ENCODE measurements at places on chromosomes 4 and X. TPM values are rescaled to one million over a fixed set of nuclear protein-coding genes. Genes with fewer than 3 reads are reported as not detected.
A peak's percentile ranks its signal among the peaks of the same experiment; 100 is the strongest.

- H3K36me3 ChIP-seq = no peaks in the 10 kb centered on the region
- no peaks in the 10 kb centered on the region for H3K4me1 ChIP-seq
- no peaks in the 10 kb centered on the region for H3K27me3 ChIP-seq
- no peak overlapping the region for H3K4me3 ChIP-seq
These were observed 80.2 kb downstream of the FGF16 start for GRCh38 chrX:77527233-77528001.

GRCh38 chrX:132127743-132128142 lies at the start of gene FRMD7:
Gene FRMD7 (minus strand): TSS chrX:132128020. CDS start chrX:132127844, 176 bp downstream.
- no peak within 1 kb of the TSS for H3K27ac ChIP-seq
- no peaks in the 10 kb centered on the region for H3K4me1 ChIP-seq
- H3K27me3 ChIP-seq = no peaks in the 10 kb centered on the region

GRCh38 chrX:41236629-41237028 lies 97.3 kb upstream of the DDX3X start:
- no peaks in the 10 kb centered on the region for H3K27me3 ChIP-seq
- DNase-seq = no peak
- H3K27ac ChIP-seq = no peak overlapping the region
- H3K4me3 ChIP-seq = no peak overlapping the region
- H3K36me3 ChIP-seq = peaks cover 26% of the 10 kb centered on the region

- no peaks in the 10 kb centered on the region for H3K27me3 ChIP-seq
- peaks cover 98% of the 10 kb centered on the region for H3K36me3 ChIP-seq
- H3K4me3 ChIP-seq = no peak overlapping the region
- no peaks in the 10 kb centered on the region for H3K4me1 ChIP-seq
- no peak overlapping the region for H3K27ac ChIP-seq
- DNase-seq = no peak
These were observed 27.3 kb downstream of the PIGG start for GRCh38 chr4:526189-526909.

- no peak for DNase-seq
- no peak overlapping the region for H3K4me3 ChIP-seq
- H3K36me3 ChIP-seq = no peaks in the 10 kb centered on the region
- no peaks in the 10 kb centered on the region for H3K27me3 ChIP-seq
These were observed 18.4 kb upstream of the STK26 start for GRCh38 chrX:132004728-132005127.

The TCP11X2 gene
- total RNA-seq = not detected

- H3K4me1 ChIP-seq = peaks cover 3% of the 10 kb centered on the region
- no peak overlapping the region for H3K4me3 ChIP-seq
- H3K27ac ChIP-seq = no peak overlapping the region
- DNase-seq = no peak
- H3K27me3 ChIP-seq = no peaks in the 10 kb centered on the region
These were observed 2.6 kb downstream of the SLC9B2 start for GRCh38 chr4:103073792-103074438.

The CTSO gene
- 7.5 TPM for total RNA-seq

The ABHD18 gene
- total RNA-seq = 3.5 TPM

- H3K36me3 ChIP-seq = no peaks in the 10 kb centered on the region
- H3K4me1 ChIP-seq = no peaks in the 10 kb centered on the region
- H3K27me3 ChIP-seq = no peaks in the 10 kb centered on the region
- no peak overlapping the region for H3K4me3 ChIP-seq
These were observed 1863.6 kb downstream of the STIM2 start for GRCh38 chr4:28724239-28724638.

DNA sequence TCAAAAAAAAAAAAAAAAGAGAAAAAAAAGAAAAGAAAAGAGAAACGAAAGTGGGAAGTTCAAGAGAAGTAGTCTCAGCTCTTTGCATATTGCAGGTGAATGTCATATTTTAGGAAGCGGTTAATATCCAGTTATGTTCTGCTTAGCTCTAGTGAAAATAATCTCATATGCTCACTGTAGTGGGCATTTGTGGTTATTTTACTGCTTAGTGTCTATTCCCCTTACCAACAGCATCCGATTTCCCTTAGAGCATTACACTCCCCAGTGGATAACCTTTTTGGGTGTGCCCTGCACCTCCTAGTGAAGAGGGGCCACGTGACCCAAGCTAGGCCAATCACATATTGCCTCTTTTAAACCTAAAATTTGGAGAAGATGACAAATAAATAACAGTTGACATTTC lies 111.2 kb upstream of the ZNF827 start:
- peaks cover 8% of the 10 kb centered on the region for H3K4me1 ChIP-seq
- H3K36me3 ChIP-seq = no peaks in the 10 kb centered on the region
- no peak overlapping the region for H3K4me3 ChIP-seq
- H3K27ac ChIP-seq = no peak overlapping the region
- no peaks in the 10 kb centered on the region for H3K27me3 ChIP-seq

DNA sequence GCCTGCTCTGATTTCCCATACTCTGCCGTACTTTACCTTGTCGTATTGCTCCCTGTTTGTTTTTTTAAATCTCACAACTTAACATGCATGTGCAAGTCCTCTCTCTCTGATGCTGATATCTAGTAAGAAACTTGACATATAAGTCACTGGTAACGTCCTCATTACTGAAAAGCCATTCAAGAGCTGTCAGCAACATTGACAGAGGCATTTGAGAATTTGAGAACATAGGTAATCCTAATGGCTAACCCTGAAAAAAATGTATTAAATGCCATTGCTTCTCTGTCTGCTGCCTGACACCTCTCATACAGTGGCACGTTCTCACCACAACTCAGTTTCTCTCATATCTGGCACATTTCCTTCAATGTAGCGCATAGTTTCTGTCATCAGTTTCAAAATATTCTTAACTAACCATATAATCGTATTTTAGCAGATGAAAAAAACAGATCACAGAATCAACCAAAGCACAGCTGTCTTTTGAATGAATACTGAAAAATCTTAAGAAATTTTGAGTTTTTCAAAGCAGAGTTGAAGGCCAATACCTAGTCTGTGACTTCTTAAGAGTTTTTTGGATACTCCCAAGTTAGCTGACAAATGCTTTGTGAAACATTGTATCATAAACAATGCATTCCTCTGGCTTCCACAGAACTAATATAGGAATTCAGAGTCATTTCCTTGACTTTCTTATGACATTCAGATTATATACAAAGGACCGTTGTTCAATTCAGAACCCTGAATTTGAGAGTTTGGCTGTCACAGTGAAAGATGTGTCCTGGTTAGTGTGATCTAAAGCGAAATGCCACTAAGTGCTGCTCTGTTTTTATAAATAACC lies 996.4 kb downstream of the C4orf33 start:
- H3K27me3 ChIP-seq = no peaks in the 10 kb centered on the region
- H3K4me3 ChIP-seq = no peak overlapping the region
- H3K27ac ChIP-seq = no peak overlapping the region
- H3K36me3 ChIP-seq = no peaks in the 10 kb centered on the region
- DNase-seq = no peak

GRCh38 chr4:138724530-138724929 lies 291.1 kb upstream of the NOCT start:
- H3K4me3 ChIP-seq = no peak overlapping the region
- DNase-seq = no peak
- no peaks in the 10 kb centered on the region for H3K36me3 ChIP-seq
- no peak overlapping the region for H3K27ac ChIP-seq

GRCh38 chrX:104270916-104271512 lies 16.3 kb upstream of the ESX1 start:
- H3K4me1 ChIP-seq = no peaks in the 10 kb centered on the region
- H3K36me3 ChIP-seq = no peaks in the 10 kb centered on the region
- no peak overlapping the region for H3K27ac ChIP-seq
- peak; percentile 70 for DNase-seq

DNA sequence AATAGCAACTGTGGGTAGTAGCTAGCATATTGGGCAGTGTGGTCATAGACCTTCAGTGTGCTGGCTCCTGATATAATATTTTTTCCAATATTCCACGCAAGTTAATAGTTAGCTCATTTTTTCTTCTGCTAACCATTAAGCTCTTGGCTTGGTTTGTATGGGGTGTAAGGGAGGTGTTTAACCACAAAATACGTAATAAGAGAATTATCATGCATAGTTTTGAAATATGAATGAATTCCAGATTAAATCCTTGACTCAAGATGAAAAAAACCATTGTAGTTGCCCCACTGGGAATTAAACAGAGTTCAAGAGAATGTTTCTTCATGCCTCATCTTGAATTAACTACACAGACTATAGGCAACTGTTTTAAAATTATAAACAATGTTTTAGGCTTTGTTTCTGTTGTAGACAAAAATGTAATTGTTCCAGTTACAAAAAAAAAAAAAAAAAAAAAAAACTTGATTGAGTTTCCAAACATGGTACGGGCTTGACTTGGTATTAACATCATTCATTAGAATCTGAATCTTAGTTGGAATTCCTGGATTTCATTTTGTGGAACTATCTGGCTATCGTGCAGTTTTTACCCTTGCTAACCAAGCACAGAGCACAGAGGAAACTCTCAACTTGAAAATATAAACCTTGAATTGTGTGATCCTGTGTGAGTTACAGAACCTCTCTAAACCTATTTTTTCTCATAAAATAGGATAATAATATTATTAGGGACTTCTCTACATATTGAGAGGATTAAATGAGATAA lies 28.4 kb downstream of the CXCL1 start:
- DNase-seq = no peak
- H3K27me3 ChIP-seq = no peaks in the 10 kb centered on the region
- H3K27ac ChIP-seq = no peak overlapping the region
- no peaks in the 10 kb centered on the region for H3K36me3 ChIP-seq
- no peak overlapping the region for H3K4me3 ChIP-seq

GRCh38 chrX:51852621-51853020 lies 40.8 kb upstream of the MAGED1 start:
- no peaks in the 10 kb centered on the region for H3K36me3 ChIP-seq
- DNase-seq = no peak
- H3K27me3 ChIP-seq = no peaks in the 10 kb centered on the region
- H3K27ac ChIP-seq = no peak overlapping the region

DNA sequence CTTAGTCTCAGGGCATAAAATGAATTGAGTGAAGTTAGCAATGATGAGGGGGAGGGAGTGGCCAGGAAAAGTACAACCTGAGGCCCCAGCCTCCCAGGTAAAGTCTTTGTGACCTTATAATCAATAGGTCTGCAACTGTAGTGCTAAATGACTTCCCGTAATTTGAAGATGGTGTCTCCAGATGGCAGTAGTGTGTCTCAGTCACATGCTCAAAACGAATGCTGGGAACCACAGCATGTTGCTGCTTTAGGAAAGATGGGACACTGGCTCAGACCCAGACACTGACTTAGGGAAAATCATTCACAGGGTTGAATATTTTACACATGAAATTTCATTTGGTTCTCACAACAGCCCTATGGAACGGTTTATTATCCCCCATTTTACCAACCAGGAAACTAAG lies 10.3 kb downstream of the SRPX2 start:
- no peak overlapping the region for H3K4me3 ChIP-seq
- no peaks in the 10 kb centered on the region for H3K36me3 ChIP-seq
- H3K27me3 ChIP-seq = no peaks in the 10 kb centered on the region

- peaks cover 8% of the 10 kb centered on the region for H3K4me1 ChIP-seq
- no peak overlapping the region for H3K27ac ChIP-seq
- DNase-seq = no peak
- H3K4me3 ChIP-seq = no peak overlapping the region
- H3K27me3 ChIP-seq = no peaks in the 10 kb centered on the region
These were observed 2.3 kb downstream of the CCDC149 start for GRCh38 chr4:24910499-24910898.

The RTL5 gene
- total RNA-seq = 17.1 TPM

GRCh38 chrX:103440621-103441020 lies 64.3 kb downstream of the BEX3 start:
- no peaks in the 10 kb centered on the region for H3K4me1 ChIP-seq
- DNase-seq = no peak
- H3K36me3 ChIP-seq = no peaks in the 10 kb centered on the region
- H3K27ac ChIP-seq = no peak overlapping the region
- no peaks in the 10 kb centered on the region for H3K27me3 ChIP-seq

- H3K27me3 ChIP-seq = no peaks in the 10 kb centered on the region
- no peaks in the 10 kb centered on the region for H3K4me1 ChIP-seq
- H3K27ac ChIP-seq = no peak overlapping the region
- no peak for DNase-seq
- no peak overlapping the region for H3K4me3 ChIP-seq
These were observed 9.9 kb upstream of the AKAP14 start for GRCh38 chrX:119885554-119886428.

The FMR1NB gene
- total RNA-seq = not detected

DNA sequence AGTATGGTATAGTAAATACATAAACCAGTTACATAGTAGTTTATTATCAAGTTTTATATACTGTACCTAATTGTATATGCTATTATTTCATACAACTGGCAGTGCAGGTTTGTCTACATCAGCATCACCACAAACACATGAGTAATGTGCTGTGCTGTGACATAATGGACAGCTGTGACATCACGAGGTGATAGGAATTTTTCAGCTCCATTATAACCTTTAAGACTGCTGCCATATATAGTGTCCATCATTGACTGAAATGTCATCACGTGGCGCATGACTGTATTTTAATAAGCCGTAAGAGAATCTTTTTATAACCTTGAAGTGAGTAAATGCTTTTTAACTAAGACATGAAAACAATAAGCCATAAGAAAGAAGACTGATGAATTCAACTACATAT lies 44.8 kb upstream of the ANK2 start:
- H3K27ac ChIP-seq = no peak overlapping the region
- H3K4me1 ChIP-seq = no peaks in the 10 kb centered on the region
- DNase-seq = no peak
- no peaks in the 10 kb centered on the region for H3K27me3 ChIP-seq
- H3K36me3 ChIP-seq = no peaks in the 10 kb centered on the region

DNA sequence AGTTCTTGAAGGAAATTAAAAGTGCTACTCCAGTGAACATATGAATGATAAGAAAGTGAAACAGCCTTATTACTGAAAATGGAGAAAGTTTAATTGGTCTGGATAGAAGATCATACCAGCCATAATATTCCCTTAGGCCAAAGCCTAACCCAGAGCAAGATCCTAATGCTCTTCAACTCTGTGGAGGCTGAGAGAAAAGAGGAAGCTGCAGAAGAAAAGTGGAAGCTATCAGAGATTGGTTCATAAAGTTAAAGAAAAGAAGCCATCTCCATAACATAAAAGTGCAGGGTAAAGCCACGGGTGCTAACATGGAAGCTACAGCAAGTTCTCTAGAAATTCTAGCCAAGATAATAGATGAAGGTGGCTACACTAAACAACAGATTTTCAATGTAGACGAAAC lies 85.5 kb upstream of the ATOH1 start:
- no peak overlapping the region for H3K27ac ChIP-seq
- no peak overlapping the region for H3K4me3 ChIP-seq
- no peak for DNase-seq
- H3K36me3 ChIP-seq = no peaks in the 10 kb centered on the region

- H3K36me3 ChIP-seq = no peaks in the 10 kb centered on the region
- no peaks in the 10 kb centered on the region for H3K27me3 ChIP-seq
- H3K4me3 ChIP-seq = no peak overlapping the region
- H3K4me1 ChIP-seq = no peaks in the 10 kb centered on the region
- no peak overlapping the region for H3K27ac ChIP-seq
These were observed 4.9 kb upstream of the TLR10 start for GRCh38 chr4:38787693-38788092.

Measured in ascending aorta (tissue), 2 donors.